ENCODE measurements at places on chromosomes 2 and 18. TPM values are rescaled to one million over a fixed set of nuclear protein-coding genes. Genes with fewer than 3 reads are reported as not detected.
A peak's percentile ranks its signal among the peaks of the same experiment; 100 is the strongest.

GRCh38 chr2:218366621-218367414 lies 10.2 kb downstream of the CATIP start:
- DNase-seq, result no peak

The RAB31 gene
- 1.3 TPM for total RNA-seq

DNA sequence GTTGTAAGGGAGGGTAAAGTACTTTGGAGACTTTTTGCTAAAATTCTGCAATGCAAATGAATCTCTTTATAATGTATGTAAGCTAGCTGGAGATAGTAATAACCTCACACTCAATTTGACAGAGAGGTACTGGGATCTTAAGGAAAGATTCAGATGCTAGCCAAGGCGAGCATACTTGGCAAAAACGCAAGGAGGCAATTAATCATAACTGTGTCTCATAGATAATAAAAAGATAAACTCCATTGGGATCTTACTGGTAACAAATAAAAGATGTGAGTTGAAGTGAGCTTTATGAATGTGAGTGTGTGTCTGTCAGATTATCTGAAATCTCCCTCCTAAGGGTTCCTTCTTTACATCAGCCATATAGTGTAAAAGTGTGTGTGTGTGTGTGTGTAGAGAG lies 533.0 kb downstream of the TMX3 start:
- DNase-seq, result no peak

The MARS2 gene
- total RNA-seq, result 7.2 TPM

DNA sequence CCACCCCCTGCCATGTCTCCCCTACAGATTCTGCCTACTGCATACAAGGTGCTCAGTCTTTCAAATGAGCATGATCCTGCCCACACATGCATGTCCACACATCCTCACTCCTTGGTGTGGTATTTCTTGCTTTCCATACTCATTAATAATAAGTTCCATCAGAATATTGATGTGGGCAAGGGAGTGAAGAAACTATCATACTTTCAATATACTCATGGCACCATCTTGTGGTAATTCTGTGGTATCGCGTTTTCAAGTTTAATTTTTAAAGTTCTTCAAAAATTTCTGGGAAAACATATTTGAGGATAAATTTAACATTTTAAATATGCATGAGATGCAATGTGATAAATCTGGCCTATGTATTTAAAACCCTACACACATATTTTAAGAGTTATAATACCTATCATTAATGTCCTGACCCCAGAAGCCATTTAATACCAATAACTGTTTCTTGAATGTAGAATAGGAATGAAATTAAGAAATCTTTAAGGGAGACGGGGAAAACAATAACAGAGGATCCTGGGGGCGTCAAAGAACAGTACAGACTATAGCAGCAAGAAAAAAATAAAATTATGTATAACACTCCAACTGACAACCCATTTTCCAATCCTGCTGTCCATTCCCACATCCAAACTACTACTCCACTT lies 110.1 kb downstream of the ZNF385B start:
- no peak for DNase-seq

The DHRS9 gene
- total RNA-seq, result not detected

GRCh38 chr2:174444761-174445160 lies 42.1 kb downstream of the GPR155 start:
- DNase-seq, result no peak

DNA sequence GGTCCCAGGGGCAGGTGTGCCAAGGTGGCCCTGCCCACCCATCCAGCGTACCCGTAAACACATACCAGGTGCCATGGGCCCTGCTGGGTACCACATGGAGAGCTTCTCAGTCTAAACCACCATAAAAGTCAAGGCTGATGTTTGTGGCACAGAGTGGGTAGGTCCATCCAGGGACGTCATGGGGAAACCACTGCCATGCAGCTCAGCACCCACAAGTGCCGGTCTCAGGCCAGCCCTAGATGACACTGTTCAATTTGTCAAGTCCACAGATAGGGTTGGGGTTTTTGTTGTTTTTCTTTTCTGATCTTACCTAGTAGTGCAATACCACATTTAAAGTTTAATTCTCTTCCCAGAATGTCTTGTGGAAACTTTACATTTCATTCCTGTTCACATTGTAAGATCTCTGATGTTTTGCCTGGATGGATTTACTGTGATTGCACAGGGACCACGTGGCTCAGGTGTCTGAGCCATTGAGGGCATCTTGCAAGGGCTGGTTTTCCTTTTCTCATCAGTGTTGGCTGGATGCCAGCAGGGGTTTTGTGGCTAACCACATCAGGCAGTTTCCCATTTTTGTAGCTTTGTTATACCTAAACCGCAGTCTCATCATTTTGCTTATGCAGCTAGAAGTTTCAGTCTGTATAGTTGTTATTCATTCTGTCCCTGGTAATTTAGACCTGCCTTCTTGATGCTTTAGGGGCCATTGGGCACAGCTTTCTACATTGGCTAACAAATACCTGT lies 64.7 kb downstream of the STK25 start:
- DNase-seq, result peak; percentile 91

DNA sequence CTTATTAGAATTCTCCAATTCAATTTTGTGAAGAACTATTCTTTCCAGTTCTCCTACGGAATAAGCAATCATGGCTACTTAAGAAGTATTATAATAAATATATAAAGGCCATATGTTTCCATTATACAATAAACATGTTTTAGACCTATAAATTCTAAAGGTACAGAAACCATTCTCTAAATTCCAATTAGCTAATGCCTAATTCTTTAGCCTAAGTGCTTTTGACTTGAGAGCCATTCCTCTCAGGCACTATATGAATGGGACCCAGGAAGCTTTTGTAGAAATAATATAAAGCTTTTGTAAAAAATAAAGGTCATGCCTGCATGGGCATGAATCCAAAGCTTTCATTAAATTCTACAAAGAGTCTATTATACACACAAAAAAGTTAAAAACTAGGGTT lies 161.0 kb upstream of the UNC80 start:
- DNase-seq, result no peak

The LRATD1 gene
- not detected for total RNA-seq

The CRYBA2 gene
- not detected for total RNA-seq

DNA sequence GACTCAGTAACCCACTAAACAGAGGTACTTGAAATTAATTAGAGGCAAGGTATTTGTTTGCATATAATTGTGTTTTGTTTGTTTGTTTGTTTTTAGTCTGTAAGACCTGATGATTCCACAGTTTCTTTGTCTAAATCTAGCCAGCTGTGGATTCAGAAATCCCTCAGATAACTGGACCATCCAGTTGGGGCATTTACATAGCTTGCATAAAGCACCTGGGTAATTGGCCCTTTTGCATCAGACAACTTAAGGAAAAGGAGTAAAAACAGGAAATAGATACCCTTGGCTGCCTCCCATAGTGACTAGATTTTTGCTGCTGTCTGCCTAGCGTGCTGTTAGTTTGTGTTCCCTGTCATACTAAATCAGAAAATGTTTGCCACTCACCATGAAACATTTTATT lies 46.6 kb upstream of the XIRP2 start:
- DNase-seq, result no peak

DNA sequence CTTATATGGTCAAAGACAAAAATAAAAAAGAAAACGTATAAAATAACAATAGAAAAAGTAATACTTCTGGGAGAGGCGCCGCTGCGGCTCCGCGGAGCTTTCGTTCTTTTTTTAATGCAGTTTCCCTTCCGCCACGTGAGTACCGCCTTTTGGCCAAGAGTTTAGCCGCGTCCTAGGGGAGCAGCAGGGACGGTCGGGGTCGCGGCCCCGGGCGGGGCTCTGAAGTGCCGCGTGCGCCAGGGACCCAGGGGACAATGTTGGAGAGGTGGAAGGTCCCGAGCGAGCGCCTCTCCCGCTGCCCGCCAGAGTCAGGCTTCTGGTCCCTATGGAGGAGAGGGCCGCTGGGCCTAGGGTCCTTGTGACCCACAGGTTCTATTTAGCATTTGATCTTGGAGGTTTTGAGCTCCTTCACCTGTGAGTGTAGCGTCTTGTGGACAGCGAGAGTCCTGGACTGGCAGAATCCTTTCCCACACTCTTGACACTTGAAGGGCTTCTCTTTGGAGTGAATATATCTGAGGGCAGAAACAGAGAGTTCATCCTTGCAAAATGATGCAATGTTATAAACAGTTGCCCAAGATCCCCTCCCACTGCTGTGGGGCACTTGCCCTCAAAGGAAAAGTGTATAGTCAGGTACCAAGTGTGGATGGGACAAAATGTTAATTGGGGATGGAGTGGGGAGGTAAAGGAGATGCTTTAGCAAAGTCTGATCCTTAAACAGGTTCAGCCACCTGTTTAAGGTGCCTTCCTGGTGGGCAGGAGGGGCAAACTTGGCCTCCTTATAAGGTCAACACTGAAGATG lies 6.3 kb downstream of the OSR1 start:
- no peak for DNase-seq

- no peak for DNase-seq
These were observed 20.3 kb upstream of the ZBTB14 start for GRCh38 chr18:5315838-5316237.

- DNase-seq, result no peak
These were observed 375.8 kb upstream of the LYPD1 start for GRCh38 chr2:133045787-133046186.

The ANKZF1 gene
- 135 TPM for total RNA-seq

- DNase-seq, result no peak
These were observed 1.0 kb downstream of the GAREM2 start for GRCh38 chr2:26173776-26174482.

The SLC20A1 gene
- total RNA-seq, result 130 TPM

DNA sequence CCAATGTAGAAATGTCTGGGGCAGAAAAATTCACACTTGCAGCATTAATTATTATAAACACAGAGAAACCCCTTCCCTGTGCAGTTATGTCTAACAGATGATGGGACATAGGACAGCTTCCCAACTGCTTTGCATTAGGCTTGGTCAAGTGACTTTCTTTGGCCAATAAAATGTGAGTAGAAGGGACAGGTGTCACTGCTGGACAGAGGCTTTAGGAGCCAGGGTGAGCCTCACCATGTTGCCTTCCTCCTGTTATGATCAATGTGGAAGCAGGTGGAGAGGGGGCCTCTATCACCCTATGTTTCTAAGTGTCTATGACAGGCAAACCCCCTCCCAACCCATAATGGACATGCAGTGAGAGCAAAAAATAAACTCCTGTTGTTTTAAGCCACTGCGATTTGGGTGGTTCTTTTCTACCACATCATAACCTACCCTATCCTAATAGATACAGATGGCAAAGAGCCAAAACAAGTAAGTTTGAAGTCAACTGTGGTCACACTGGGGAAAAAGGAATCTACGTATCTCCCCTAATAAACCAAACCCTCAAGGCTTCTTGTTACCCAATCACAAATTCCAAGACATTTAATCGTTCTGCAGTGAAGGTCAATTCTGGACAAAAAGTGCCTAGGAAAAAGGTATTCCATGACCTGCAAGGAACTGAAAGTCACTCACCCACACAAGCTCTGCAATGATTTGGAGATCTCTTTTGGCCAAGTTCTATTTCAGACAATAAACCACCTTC lies 28.6 kb upstream of the POU3F3 start:
- DNase-seq, result no peak

The TBR1 gene
- total RNA-seq, result not detected

DNA sequence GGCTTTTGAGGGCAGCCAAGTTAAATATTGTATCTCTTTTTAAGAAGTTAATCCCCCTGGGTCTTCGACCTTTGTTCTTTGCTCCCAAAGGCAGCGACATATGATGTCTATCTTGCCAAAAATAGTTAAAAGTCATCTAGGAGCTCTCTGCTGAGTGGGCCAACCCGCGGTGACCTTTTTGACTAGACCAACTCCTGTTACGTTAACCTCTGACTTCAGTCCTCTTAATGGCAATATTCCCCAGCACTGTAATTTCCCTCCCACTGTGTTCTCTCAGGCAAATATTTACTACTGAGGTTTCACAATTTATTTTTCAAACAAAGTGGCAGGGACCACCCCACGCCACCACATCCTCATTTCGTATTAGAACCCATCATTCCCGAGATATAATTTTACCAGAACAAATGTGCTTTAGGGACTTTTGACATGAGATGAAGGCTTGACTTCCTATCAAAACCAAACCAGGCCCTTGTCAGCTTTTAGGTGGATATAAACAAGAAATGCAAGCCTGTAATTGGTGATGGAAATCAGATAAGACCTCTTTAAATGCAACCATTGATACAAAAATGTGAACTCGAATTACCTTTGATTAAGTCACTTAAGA lies 764.7 kb downstream of the SATB2 start:
- no peak for DNase-seq

The NLRC4 gene
- total RNA-seq, result 0.11 TPM

DNA sequence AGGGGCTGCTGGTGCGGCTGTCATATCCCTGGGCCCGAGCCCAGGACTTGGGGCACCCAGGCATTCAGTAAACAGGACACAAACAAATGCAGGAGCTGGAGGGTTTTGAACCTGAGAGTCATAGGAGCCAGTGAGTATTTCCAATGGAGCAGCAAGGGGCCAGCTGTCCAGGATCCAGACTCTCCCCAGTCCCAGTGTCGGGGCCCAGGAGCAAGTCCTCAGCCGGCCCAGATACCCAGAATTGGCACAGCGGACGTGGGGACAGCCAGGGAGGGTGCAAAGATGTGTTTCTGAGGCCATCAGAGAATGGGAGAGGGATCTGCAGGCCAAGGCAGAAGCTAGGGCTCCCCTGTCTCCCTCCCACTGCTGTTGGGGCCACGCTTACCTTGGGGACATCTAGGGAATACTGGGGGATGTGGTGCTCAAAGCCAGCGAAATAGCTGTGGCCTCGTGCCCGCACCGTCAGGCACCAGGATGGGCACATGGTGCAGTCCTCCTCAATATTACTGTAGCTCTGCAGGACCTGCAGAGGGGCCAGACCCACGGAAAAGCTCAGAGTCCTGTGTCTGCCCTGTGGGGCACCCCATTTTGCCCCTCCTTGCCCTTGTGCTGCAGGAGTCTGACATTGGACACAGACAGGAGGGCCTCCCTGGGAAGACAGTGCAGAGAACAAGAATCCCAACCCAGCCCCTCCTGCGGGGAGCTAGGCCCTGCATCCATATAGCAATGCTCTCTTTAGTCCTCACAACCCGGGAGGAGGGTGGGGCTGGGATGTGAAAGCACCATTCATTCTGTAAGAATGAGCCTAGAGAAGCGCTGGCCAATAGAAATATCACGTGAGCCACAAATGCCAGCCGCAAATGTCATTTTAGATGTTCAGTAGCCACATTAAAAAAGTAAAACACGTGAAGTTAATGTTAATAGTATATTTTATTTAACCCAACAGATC lies 15.4 kb downstream of the CFAP65 start:
- DNase-seq, result no peak

The POU3F3 gene
- total RNA-seq, result not detected

GRCh38 chr2:112081262-112081661 lies 26.2 kb downstream of the TMEM87B start:
- DNase-seq, result no peak

GRCh38 chr2:236516708-236517107 lies 52.9 kb upstream of the ACKR3 start:
- DNase-seq, result no peak

GRCh38 chr2:158034198-158034866 lies 67.3 kb upstream of the UPP2 start:
- DNase-seq, result no peak

The SATB2 gene
- total RNA-seq, result not detected

DNA sequence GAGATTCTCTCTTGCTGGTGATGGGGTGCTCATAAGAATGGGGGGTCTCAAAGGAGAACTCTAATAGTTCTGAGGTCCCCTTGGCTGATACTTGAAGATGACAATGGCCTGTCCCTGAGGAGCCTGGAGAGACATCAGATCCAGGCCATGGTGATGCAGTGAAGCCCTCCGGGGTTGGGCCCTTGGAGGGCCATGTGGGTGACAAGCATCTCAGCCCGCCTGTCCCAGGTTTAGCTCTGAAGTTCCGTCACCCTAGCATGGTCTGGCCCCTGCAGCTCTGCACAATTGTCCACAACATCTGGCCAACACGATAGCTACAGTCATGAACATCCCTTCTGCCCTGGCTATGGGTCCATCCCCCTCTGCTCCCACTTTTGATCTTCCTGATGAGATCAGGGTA lies 202.8 kb upstream of the HS6ST1 start:
- DNase-seq, result no peak

- DNase-seq, result peak; percentile 32
These were observed 528 bp upstream of the PPP4R3B start for GRCh38 chr2:55618025-55618274.
